ENCODE measurements at places on chromosomes 13 and 19.

- no peak for DNase-seq
Measured at GRCh38 chr13:21348488-21349120, 110.5 kb downstream of the ZDHHC20 start.

DNA sequence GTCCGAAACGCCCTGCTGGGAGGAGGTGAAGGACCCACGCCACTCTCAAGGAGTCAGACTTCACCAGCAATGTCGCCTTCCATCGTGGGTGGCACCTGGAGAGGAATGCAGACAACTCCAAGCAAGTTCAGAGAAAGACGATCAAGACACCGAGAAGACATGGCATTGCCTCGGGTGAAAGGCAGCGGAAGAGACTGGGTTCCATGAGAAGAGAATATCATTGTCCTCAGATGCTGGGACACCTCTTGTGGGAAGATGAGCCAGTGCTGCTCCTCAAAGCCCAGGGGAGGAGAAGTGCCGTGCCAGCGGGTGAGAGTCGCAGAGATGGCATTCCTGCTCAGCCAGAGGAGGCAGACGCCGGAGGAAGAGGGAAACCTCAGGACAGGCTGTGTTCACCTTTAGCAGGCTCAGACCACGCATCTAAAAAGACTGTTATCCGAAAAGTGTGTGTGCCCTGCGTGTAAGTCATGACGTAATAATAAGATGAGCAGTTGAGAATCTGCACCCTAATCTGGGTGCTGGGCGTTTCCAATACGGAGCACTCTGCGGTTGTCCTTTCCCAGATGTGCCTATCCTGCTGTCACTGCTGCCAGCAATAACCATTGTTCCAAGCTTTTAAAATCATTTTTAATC lies 144.6 kb upstream of the SPACA7 start:
- DNase-seq, result no peak

DNA sequence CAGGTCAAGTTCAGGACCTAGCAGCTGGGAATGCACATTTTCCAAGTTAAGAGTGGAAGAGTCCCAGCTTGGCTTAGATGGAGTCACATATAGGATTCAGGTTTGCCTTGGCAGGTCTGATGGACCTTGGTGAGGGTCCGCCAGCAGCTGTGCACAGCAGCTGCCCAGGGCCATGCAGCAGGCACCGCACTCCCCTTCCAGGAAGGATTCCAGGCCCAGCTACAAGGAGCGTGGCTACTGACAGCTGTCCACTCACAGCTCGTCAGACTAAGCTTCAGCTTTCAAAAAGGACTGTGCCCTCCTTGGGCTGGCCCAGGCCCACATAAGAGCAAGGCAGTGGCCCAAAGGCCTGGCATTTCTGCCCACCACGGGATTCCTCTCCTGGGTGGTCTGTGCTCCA lies 68.4 kb downstream of the ALOX5AP start:
- no peak for DNase-seq

GRCh38 chr13:50709058-50709457 lies 134.4 kb downstream of the DLEU7 start:
- DNase-seq, result no peak

DNA sequence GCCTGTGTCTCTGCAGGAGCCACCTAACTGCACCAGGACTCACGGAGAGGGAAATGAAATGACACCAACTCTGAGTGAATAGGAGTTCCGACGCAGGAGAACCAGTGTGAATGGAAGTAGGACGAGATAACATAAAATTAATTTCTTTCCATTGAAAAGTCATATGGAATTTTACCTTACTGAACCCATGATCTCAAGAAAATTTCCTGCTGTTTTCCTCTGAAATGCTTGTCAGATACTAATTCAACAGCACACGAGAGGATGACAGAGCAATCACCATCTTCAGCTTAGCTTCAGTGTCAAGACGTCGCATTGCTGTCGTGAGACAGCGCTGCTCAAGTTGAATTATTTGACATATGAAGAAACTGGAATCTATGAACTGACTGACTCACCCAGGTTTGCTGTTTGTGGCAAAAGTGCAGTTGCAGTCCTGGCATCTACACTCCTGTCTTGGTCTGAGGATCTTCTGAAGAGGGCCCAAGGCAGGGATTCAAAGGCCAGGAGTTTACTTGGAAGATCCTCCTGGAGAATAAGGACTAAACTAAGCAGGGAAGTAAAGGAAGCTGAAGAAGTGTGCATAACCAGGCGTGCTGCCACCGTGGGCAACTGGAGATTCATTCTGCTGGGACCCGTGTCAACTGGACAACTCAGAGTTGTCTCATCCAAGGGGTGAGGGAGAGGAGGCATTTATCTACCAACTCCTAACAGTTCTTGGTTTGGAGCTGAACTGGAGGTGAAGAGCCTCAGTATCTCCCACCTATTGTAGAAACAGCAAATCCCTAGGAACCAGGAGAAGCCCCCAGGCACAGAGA lies 214.4 kb upstream of the IRS2 start:
- DNase-seq, result no peak

Measured in glutamatergic neuron (in vitro differentiated cells).